T-helper 2 cell treated with Interferon-gamma antibody and Interleukin-4, amounts not matched to agents 5 μg/mL and 100 μg/mL, for 36 hours (primary cell): ENCODE measurements at places on chromosomes 6 and 20.

DNA sequence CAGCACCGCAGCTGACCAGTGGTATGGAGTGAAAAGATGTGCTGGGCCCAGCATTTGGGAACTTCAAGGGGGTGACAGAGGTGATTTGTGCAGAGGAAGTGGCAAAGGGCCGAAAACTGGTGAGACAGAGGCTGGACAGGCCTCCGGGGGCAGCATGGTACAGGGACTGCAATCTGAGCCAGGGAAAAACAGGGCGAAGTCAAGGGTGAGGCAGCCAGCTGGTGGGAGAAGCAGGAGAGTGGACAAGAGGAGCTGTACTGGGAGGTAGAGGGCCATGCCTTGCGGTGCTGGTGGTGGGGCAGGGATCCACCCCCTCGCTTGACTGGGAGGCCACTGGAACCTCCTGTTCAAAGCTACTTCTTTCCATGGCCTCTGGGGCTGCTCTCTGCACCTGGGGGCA is 7.3 kb upstream of the GFRA4 start:
- peaks cover 17% of the 10 kb centered on the region for H3K4me1 ChIP-seq
- peaks cover 37% of the 10 kb centered on the region for H3K27me3 ChIP-seq
- no peak overlapping the region for H3K27ac ChIP-seq

- H3K36me3 ChIP-seq: no peaks in the 10 kb centered on the region
- H3K27ac ChIP-seq: no peak overlapping the region
- DNase-seq: no peak
Observed at GRCh38 chr6:71351190-71351589, 62.6 kb downstream of the OGFRL1 start.

DNA sequence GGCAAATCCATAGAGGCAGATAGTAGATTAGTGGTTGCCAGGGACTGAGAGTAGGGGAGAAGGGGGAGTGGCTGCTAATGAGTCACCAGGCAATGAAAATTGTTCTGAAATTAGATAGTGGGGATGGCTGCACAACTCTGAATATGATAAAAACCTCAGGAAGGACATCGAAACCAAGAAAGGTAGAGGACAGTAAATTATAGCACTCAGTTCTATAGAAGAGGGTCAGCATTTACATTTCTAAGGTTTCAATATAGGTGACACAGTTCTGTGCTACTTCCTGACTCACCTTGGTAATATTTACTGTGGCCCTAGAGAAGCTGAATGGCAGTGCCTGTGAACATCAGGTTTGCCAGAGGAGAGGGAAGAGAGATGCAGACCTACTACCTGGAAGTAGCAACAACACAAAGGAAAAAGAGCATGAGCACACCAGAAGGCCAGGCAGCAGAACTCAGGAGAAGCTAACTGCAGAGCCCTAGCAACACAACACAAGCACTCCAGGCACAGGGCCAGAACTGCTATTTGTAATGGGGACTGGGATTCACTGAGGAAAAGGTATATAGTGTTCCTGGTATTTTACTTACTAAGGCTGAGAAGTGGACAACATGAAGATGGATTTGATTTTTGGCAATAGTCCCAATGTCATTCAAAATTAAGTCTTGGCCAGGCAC is 75.9 kb downstream of the PLCG1 start:
- no peaks in the 10 kb centered on the region for H3K4me1 ChIP-seq
- H3K27me3 ChIP-seq: peaks cover 2% of the 10 kb centered on the region
- H3K27ac ChIP-seq: no peak overlapping the region
- no peaks in the 10 kb centered on the region for H3K36me3 ChIP-seq
- H3K4me3 ChIP-seq: no peak overlapping the region
- no peak for DNase-seq

DNA sequence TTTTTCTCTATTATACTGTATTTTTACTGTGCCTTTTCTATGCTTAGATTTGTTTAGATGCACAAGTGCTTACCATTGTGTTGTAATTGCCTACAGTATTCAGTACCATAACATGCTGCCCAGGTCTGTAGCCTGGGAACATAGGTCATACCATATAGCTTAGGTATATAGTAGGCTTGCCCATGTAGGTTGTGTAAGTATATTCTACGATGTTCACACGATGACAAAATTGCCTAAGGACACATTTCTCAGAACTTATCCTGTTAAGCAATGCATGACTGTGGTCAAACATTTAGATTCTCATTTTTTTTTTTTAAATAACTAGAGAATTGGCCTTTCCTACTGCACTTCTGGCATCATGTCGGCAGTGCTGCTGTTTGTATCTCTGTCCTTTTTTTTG is 253.7 kb upstream of the SUPT3H start:
- H3K36me3 ChIP-seq: peaks cover 17% of the 10 kb centered on the region
- DNase-seq: no peak
- no peaks in the 10 kb centered on the region for H3K27me3 ChIP-seq
- H3K4me3 ChIP-seq: no peak overlapping the region
- no peak overlapping the region for H3K27ac ChIP-seq
- peaks cover 31% of the 10 kb centered on the region for H3K4me1 ChIP-seq

DNA sequence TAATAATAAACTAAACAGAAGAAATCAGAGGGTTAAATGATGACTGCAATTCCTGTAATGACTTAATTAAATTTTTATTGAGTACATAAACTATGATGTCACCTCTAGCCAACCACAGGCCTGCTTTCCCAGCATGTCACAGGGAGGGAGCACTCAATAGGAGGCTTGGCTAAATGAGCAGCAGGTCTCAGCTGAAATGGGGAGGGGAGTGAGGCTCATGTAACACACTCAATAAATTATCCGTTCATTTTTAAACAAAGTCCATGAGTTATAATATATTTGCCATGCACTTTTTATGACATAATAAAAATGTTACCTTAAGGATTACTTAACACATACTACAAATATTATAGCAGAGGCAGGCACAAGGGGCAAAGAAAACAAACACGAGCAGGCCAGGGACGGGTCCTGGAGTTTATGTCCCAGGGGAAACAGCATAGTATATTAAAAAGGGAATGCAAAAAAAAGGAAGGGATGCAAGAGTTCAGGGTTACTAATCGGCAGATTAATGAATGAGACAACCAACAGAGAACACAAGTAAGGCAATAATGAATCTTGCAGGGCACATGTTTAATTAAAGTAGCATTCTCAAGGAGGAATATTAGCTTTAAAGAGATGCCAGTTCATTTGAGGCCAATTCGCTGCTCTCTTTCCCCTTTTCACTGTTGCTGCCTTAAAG is 27.1 kb upstream of the FAM83C start:
- no peak for DNase-seq
- H3K4me3 ChIP-seq: no peak overlapping the region
- H3K27ac ChIP-seq: no peak overlapping the region
- H3K27me3 ChIP-seq: no peaks in the 10 kb centered on the region
- H3K4me1 ChIP-seq: peaks cover 24% of the 10 kb centered on the region

- H3K27ac ChIP-seq: no peak overlapping the region
- no peak overlapping the region for H3K4me3 ChIP-seq
- no peaks in the 10 kb centered on the region for H3K36me3 ChIP-seq
- no peak for DNase-seq
Observed at GRCh38 chr6:1395506-1395905, 6.1 kb downstream of the FOXF2 start.

GRCh38 chr6:35024551-35025054 is 116.5 kb downstream of the TCP11 start:
- H3K4me1 ChIP-seq: no peaks in the 10 kb centered on the region
- no peak for DNase-seq
- H3K36me3 ChIP-seq: no peaks in the 10 kb centered on the region
- H3K4me3 ChIP-seq: no peak overlapping the region
- H3K27ac ChIP-seq: no peak overlapping the region

DNA sequence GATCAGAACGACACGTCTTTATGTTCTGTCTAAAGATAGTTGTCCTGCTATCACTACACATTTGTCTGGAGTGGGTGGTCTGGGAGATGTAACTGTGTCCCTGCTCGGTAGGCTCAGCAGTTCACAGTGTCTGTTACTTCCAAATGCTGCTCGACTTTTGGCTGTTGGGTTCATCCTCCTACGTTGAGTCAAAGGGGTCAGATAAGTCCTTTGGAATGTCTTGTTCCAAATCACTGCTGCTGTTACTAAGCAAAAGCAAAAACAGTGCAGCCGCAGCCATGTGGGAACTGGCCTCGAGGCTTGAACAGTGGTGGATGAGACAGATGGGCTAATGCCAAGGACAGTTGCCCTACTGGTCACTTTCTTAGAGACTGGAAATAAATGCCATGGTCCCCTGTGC is 272.2 kb upstream of the MAP3K7 start:
- H3K27me3 ChIP-seq: peaks cover 7% of the 10 kb centered on the region
- no peak for DNase-seq
- H3K4me1 ChIP-seq: peaks cover 6% of the 10 kb centered on the region

DNA sequence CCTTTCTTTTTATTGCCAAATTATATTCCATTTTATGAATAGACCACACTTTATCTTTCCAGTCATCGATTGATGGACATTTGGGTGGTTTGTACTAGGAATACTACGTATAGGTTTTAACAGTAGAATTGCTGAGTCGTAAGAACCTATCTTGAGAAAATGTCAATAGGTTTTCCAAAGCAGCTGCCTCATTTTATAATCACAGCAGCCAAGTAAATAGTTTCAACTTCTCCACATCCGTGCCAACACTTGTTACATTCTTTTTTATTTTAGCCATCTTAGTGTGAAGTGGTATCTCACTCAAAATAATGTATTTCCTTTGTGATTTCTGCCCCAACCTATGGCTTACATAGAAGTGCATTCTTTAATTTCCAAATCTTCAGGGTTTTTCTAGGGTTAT is 479.2 kb downstream of the CDH26 start:
- no peak overlapping the region for H3K27ac ChIP-seq
- H3K4me3 ChIP-seq: no peak overlapping the region
- DNase-seq: no peak
- H3K36me3 ChIP-seq: no peaks in the 10 kb centered on the region

GRCh38 chr6:145155873-145156782 is 579.2 kb downstream of the EPM2A start:
- no peaks in the 10 kb centered on the region for H3K27me3 ChIP-seq
- no peaks in the 10 kb centered on the region for H3K36me3 ChIP-seq
- no peak overlapping the region for H3K27ac ChIP-seq
- no peaks in the 10 kb centered on the region for H3K4me1 ChIP-seq
- no peak for DNase-seq
- H3K4me3 ChIP-seq: no peak overlapping the region

GRCh38 chr20:36644032-36644705 is 1.8 kb downstream of the SLA2 start:
- peak overlapping the region; percentile 97 for H3K27ac ChIP-seq
- H3K4me1 ChIP-seq: peaks cover 35% of the 10 kb centered on the region
- H3K27me3 ChIP-seq: no peaks in the 10 kb centered on the region
- peaks cover 36% of the 10 kb centered on the region for H3K36me3 ChIP-seq

DNA sequence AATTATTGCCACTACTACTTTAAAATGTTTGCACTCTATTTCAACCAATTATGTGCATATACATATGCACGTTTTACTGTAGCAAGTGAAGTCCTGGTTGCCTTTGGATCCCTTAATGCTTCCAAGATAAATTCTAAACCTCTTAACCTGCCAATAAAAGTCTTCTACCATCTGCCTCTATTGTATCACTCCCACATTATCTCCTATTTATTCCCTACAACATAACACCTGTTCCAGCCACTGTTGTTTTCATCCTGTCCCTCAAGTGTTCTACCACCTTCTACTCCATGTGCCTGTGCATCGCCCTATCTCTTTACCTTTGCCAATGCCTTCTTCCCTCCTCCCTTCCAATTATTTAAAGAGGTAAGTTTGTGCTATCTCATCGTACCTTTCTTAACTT is 499.0 kb upstream of the RNF217 start:
- H3K36me3 ChIP-seq: no peaks in the 10 kb centered on the region
- DNase-seq: no peak
- no peak overlapping the region for H3K4me3 ChIP-seq
- H3K4me1 ChIP-seq: no peaks in the 10 kb centered on the region
- no peaks in the 10 kb centered on the region for H3K27me3 ChIP-seq
- H3K27ac ChIP-seq: no peak overlapping the region

- H3K27me3 ChIP-seq: no peaks in the 10 kb centered on the region
- H3K36me3 ChIP-seq: peaks cover 15% of the 10 kb centered on the region
- no peak for DNase-seq
- H3K27ac ChIP-seq: peak overlapping the region; percentile 79
- peak overlapping the region; percentile 90 for H3K4me3 ChIP-seq
- peaks cover 18% of the 10 kb centered on the region for H3K4me1 ChIP-seq
Observed at GRCh38 chr20:3847429-3847940, 851 bp downstream of the MAVS start.

- H3K27me3 ChIP-seq: no peaks in the 10 kb centered on the region
- peaks cover 4% of the 10 kb centered on the region for H3K36me3 ChIP-seq
- DNase-seq: no peak
- no peak overlapping the region for H3K4me3 ChIP-seq
- no peak overlapping the region for H3K27ac ChIP-seq
Observed at GRCh38 chr6:84137989-84138575, 89.4 kb downstream of the CEP162 start.

DNA sequence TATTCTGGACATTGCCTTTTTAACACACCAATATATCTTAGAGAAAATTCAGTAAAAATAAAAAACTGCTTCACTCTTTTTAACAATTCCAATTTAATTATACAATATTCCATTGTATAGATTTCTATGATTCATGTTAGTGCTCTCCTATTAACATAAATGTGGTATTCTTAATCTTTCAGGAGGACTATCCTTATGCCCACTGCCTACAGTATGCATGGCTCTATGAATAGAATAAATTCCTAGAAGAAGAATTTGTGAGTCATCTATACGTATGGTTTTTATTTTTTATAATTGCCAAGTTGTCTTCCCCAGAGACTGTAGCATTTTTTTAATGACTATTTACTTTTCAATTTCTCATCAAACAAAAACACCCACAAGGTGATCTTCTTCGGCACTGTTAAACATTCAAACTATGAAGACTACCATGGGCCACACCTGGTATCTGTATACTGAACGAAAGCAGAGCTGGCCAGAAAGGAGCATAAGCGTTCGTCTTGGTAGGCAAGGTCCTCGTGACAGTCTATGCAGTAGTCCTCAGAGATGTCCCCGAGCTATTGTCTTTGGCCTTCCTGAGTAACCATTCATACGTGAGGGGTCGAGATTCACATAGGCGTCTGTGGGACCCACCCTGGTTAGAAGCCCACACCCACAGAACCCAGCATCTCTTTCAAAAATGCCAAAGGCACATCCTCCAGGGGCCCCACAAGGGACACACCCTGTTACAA is 74.6 kb downstream of the KIF16B start:
- H3K36me3 ChIP-seq: peaks cover 4% of the 10 kb centered on the region
- H3K4me3 ChIP-seq: no peak overlapping the region
- peaks cover 12% of the 10 kb centered on the region for H3K4me1 ChIP-seq
- H3K27me3 ChIP-seq: no peaks in the 10 kb centered on the region
- no peak overlapping the region for H3K27ac ChIP-seq

- no peak overlapping the region for H3K4me3 ChIP-seq
- no peaks in the 10 kb centered on the region for H3K4me1 ChIP-seq
Observed at GRCh38 chr6:79094938-79095337, 16.9 kb upstream of the PHIP start.

- H3K27me3 ChIP-seq: no peaks in the 10 kb centered on the region
- H3K4me3 ChIP-seq: peak overlapping the region; percentile 18
- no peaks in the 10 kb centered on the region for H3K36me3 ChIP-seq
- peak overlapping the region; percentile 41 for H3K27ac ChIP-seq
Observed at GRCh38 chr6:155187106-155187505, 76.7 kb upstream of the CLDN20 start.
